Activated CD8-positive, alpha-beta memory T cell treated with anti-CD3 and anti-CD28 coated beads for 4 hours (primary cell): ENCODE measurements at places on chromosomes 16 and 17.

- DNase-seq: no peak
Observed at GRCh38 chr16:49439050-49439449, 65.4 kb downstream of the C16orf78 start.

GRCh38 chr16:31451681-31452351, 7.5 kb upstream of the ARMC5 start:
- no peak for DNase-seq

GRCh38 chr17:64773836-64774761, 112.0 kb upstream of the SMURF2 start:
- no peak for DNase-seq

DNA sequence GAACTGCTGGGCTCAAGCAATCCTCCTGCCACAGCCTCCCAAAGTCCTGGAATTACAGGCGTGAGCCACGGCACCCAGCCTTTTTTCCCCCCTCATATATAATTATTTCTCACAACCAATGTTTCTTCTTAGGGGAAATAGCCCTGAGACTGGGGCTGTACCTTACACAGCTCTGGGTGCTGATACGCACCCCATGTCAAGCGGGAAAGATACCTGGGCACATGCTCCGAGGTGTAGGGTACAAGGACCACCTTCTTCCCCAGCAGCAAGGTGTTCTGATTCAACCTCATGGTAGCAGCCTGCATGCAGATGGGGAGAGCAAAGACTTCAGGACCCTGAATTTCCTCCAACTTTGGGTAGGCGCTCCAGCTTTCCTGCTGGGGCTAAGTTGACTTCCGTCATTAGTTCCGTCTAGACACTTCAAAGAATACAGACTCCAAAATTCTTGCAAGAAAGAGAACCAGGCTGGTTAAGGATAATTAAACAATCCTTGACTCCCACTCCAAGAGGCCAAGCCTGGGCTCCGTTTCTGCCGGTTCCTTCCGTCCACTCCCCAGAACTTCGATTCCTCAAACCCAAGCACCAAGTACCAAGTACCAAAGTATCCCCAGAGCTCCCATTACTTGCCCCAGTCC, 619 bp downstream of the NAT9 start:
- DNase-seq: no peak

DNA sequence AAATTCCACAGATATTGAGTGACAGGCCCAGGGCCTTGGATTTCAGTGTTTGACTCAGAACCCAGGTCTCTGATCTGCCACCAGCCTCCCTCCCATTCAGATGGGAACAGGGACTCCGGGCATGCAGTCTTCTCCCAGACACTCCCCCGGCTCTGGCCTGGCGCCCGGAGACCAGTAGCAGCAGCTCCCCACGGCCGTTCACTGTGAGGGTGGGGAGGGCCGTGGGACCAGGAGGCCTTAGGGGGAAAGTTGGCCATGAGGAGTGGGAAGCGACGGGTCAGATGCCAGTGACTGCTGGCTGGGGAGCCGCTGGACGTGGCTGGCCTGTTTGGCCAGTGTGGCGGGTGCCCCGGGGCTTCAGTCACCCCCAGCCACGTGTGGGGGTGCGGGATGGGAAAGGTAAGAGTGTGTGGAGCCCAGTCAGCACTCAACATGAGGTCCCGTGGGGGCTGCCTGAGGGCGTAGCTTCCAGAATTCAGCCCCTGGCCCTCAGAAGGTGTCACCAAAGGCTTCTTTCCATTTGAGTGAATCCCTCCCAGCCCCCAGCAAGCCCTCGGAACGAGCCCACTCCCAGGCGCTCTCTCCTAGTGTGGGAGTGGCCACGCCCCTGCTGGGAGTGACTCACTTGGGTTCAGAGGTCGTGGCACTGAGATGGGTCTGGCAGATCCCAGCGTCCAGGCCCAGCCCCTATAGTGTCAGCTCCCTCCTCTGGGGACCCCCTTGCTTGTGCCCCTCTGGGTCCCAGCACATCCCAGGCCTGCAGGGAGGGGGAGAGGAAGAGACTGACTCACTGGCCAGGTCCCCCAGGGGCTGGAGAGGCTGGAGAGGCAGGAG, 309.4 kb downstream of the SEC14L1 start:
- no peak for DNase-seq

GRCh38 chr16:17372386-17372785, 98.4 kb downstream of the XYLT1 start:
- DNase-seq: no peak

DNA sequence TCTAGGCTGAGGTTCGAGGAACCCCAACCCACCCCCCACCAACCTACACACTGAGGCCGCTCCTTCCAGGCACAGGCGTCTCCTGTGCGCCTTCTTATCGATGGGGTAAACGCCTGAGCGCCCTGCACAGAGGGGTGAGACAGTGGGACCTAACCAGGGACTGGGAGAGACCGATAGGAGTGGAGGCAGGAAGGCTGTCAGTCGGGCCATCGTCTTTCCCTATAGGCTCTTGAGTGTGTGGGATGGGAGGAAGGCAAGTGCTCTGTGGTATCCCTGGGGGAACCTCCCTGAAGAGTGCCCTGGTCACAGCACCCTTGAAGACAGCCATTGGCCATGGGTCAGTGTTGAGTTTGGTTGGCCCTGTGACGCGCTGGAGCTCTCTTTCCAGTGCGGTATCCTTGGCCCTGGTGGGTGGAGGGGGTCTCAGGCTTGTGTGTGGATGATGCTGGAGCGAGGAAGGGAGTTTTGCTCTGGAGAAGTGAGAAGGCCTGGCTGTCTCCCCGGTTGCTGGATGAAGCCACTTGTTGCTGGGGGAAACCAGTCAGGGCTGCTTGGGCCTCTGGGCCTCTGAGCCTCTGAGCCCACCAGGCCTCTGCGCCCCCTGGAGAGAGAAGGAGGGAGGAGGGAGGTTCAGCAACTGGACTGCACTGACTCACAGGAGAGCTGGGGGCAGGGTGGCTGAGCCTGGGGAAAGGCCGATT, 1.7 kb downstream of the GPRC5C start:
- no peak for DNase-seq

DNA sequence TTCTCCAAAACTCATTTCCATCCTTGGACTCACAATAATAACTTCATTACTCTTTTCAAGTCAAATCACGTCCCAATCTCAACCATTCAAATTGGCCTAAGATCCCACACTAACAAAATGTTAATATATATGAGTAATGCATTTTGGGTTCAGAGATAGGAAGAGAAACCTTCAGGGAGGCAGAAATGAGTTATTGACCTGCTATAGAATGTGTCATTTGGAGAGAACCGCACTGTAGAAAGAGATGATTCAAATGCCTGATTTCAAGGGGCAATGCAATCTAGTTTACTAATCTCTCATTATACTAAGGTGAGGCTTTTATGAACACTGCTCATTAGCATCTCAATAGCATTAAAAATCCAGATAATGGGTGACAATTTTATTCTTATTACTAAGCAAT, 1595.0 kb upstream of the GOT2 start:
- DNase-seq: no peak

- DNase-seq: peak; percentile 20
Observed at GRCh38 chr17:57986841-57987580, 1.0 kb downstream of the VEZF1 start.

GRCh38 chr17:45380046-45380765, 52.5 kb downstream of the ARHGAP27 start:
- no peak for DNase-seq

DNA sequence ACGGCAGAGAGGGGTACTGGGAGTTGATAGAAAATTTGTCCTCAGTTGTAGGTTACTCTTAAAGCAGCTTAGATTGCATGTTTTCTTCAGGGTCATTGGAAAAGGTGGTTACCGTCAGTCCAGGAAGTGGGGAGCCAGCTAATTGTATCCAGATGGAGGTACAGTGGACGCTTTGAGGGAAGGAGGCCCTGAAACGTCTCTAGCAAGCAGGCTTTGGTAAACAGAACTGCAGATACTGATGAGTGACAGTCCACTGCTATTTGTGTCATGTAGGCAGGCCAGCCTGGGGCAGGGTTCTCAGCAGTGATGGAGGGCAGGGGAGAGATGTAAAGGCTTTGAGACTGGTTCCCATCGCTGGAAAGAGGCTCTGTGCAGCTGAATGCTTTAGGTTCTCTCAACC, 30.2 kb upstream of the ST6GALNAC1 start:
- no peak for DNase-seq

DNA sequence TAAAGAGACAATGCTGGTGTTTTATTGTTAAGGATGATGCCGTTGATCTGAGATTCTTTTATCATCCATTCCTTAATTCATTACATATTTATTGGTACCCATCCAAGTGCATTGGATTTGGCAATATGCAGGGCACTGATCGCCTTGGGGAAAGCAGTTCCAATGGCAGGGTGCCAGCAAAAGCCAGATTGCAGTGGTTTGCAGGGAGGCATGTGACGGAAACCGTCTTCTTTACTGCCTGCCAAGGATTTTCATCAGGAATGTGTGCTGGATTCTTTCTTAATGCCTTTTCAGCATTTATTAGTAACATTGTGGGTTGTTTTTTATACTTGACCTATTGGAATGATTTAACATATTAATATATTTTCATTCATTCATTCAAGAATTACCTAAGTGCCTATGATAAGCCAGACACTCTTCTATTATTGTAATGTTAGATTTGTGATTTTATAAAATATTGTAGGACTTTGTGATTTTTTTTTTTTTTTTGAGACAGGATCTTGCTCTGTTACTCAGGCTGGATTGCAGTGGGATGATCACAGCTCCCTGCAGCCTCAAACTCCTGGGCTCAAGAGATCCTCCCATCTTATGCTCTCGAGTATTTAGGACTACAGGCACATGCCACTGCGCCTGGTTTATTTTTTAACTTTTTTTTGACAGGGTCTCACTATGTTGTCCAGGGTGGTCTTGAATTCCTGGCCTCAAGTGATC, 93.4 kb upstream of the TNRC6A start:
- DNase-seq: no peak

DNA sequence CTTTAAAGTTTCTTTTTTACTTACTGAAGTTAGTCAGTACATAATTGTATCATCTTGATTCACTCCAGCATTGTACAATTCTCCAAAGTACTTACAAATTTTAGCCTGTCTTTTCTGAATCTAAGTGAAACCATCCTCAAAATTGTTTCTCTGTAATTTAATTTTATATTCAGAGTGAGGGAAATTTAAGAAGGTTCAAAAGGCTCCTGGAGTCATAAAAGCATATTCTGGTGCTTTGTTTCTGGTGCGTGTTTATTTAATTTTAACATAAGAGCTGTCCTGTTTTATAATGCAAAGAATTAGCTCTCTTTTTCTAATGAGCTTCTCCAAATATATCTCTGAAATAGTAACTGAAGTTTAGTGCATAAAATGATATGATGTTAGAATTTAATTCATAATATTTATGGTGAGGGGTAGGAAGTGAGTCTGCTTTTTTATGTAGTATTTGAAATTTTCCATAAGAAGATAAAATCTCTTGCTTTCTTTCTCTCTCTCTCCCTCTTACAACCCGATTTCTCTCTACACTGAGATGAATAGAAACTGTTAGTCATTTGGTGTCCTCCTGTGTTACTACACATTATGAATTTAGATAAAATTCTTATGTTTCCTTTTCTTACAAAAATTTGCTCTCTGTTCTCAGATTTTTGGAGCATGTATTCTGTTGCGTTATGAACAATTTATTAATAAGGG, 339.8 kb downstream of the BCAS3 start:
- no peak for DNase-seq

DNA sequence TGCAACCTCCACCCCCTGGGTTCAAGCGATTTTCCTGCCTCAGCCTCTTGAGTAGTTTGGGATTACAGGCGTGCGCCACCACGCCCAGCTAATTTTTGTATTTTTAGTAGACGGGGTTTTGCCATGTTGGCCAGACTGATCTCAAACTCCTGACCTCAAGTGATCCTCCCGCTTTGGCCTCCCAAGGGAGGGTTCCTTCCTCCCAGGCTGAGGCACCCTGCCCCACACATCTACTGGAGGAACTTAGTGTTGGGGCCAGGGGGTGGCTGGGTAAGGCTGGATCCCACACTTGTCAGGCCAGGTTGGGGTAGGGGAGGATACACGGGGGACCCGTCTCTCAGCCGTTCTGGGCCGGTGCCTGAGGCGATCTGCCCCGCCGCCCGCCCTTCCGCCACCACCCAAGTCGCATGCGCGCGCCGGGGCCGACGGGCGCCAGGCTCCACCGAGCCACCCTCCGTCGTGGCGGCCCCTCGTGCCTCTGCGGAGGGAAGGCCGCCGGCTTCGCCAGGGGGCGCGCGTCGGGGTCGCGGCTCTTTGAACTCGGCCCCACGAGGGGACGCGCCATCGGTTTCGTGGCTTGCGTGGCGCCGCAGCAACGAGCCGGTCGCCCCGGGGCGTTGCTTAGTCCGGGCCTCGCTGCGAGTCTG, 15.9 kb downstream of the GRB7 start:
- peak; percentile 50 for DNase-seq

DNA sequence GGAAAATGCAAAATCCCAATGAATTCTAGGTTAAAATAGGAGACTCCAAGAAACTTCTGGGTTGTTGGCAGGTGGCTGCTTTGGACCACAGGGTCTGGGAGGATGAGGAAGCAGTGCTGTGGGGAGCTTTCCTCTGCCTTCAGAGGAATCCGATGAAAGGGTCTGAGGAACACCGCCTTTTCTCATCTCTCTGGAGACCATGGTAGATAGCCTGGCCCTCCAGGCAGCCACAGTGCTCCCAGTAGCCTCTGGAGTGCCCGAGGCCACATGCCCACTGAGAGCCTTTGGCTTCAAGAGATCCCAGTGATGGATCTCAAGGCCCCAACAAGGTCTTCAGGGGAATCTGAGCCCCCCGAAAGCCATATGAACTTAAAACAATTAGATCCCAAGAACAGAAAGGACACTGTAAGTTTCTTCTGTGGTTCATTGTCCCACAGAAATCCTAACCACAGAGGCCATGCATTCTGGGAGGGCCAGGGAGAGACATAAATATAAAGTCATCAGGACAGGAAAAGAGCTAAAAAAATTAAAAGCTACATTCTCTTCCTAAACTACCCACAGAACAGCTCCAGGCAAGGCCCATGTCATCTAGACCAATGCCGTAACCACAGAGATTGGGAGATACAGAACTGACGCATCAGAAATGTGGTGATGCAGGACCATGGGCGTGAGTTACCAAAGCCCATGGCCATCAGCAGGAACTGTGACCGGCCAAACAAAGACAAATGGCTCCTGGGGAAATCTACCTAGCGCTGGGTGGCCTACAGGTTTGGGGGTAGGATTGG, 24.3 kb downstream of the TK2 start:
- no peak for DNase-seq

DNA sequence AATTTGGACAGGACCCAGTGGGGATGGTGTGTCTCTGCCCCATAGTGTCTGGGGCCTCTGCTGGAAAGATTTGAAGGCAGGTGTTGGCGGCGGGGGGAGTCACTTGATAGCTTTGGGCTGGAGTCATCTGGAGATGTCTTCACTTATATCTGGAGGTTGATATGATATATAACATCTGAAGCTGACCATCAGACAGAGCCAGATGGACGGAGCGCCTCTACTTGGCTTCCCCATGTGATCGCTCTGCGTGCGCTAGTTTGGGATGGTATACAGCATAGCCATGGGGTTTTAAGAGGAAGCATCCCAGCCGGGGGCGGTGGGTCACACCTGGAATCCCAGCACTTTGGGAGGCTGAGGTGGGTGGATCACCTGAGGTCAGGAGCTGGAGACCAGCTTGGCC, 130.7 kb upstream of the NLRP1 start:
- no peak for DNase-seq

- DNase-seq: no peak
Observed at GRCh38 chr16:86834451-86835035, 256.2 kb downstream of the FOXL1 start.

GRCh38 chr16:57422026-57422944, 17.7 kb downstream of the CCL17 start:
- no peak for DNase-seq

- DNase-seq: no peak
Observed at GRCh38 chr17:15180121-15180561, 85.0 kb downstream of the PMP22 start.

GRCh38 chr16:2971134-2971984, 2.2 kb downstream of the PAQR4 start:
- DNase-seq: no peak

- no peak for DNase-seq
Observed at GRCh38 chr17:80859002-80859941, 132.4 kb upstream of the CHMP6 start.
